ENCODE measurements at places on chromosomes 4 and X.
A peak's percentile ranks its signal among the peaks of the same experiment; 100 is the strongest.

DNA sequence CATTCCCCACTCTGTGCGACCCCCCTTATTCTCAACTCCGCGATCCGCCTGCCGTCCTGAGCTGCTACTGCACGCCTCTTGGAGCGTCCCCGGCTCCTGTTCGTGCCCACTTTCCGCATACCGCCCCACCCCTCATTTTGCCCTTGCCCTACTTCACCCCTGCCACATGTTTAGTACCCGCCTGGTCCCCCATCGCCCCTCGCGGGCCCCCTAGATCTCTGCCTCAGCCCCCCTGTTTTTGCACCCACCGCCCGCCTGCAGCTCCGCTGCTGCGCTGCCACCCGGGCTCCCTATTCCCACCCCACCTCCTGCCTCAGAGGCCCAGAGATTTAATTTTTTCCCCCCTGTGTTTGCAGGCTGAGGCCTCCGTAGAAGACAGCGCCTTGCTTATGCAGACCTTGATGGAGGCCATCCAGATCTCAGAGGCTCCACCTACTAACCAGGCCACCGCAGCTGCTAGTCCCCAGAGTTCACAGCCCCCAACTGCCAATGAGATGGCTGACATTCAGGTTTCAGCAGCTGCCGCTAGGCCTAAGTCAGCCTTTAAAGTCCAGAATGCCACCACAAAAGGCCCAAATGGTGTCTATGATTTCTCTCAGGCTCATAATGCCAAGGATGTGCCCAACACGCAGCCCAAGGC, 1.4 kb downstream of the MAGED1 start:
- peaks cover 27% of the 10 kb centered on the region for H3K4me1 ChIP-seq
- H3K4me3 ChIP-seq = peak overlapping the region; percentile 71

GRCh38 chrX:40359593-40359992, 221.2 kb upstream of the ATP6AP2 start:
- H3K4me3 ChIP-seq = no peak overlapping the region
- H3K27ac ChIP-seq = no peak overlapping the region
- H3K4me1 ChIP-seq = no peaks in the 10 kb centered on the region
- no peak for DNase-seq

GRCh38 chr4:155173371-155173770, 35.1 kb upstream of the NPY2R start:
- H3K27me3 ChIP-seq = no peaks in the 10 kb centered on the region
- H3K27ac ChIP-seq = no peak overlapping the region
- no peaks in the 10 kb centered on the region for H3K4me1 ChIP-seq
- no peaks in the 10 kb centered on the region for H3K36me3 ChIP-seq

- no peaks in the 10 kb centered on the region for H3K27me3 ChIP-seq
- no peaks in the 10 kb centered on the region for H3K36me3 ChIP-seq
- no peaks in the 10 kb centered on the region for H3K4me1 ChIP-seq
- no peak overlapping the region for H3K4me3 ChIP-seq
- H3K27ac ChIP-seq = no peak overlapping the region
- no peak for DNase-seq
These were observed 20.5 kb downstream of the AMTN start for GRCh38 chr4:70538869-70539268.

DNA sequence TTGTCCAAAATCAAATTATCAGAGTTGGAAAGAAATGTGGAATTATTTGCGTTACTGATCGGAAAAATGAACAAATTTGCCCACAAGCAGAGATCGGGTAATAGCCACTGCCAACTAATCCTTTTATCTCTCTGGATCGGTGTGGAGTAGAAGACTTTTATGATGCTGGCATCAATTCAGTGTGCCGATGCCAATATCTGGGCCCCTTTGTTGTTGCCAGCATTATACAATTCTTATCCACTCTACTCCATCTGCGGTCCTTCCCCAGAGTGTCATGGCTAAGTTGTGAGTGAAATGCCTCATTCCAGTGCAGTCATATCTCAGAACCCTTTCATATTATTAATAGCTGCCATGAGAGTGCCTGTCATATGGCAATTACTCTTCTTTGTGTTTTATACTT, 660.2 kb downstream of the ADGRL3 start:
- H3K4me3 ChIP-seq = no peak overlapping the region
- H3K27ac ChIP-seq = no peak overlapping the region
- DNase-seq = peak; percentile 60
- no peaks in the 10 kb centered on the region for H3K27me3 ChIP-seq
- no peaks in the 10 kb centered on the region for H3K4me1 ChIP-seq

- DNase-seq = no peak
- H3K4me1 ChIP-seq = peaks cover 10% of the 10 kb centered on the region
- peak overlapping the region; percentile 87 for H3K27ac ChIP-seq
- H3K36me3 ChIP-seq = no peaks in the 10 kb centered on the region
- no peaks in the 10 kb centered on the region for H3K27me3 ChIP-seq
These were observed 1.9 kb downstream of the ADGRA3 start for GRCh38 chr4:22514001-22514400.

GRCh38 chr4:125739760-125740159, 425.0 kb downstream of the FAT4 start:
- H3K36me3 ChIP-seq = no peaks in the 10 kb centered on the region
- H3K27me3 ChIP-seq = no peaks in the 10 kb centered on the region
- peaks cover 2% of the 10 kb centered on the region for H3K4me1 ChIP-seq
- DNase-seq = peak; percentile 42
- H3K27ac ChIP-seq = peak overlapping the region; percentile 3

GRCh38 chr4:152970102-152970820, 34.1 kb downstream of the FHDC1 start:
- H3K4me3 ChIP-seq = no peak overlapping the region
- no peaks in the 10 kb centered on the region for H3K27me3 ChIP-seq
- peaks cover 25% of the 10 kb centered on the region for H3K4me1 ChIP-seq
- peak; percentile 62 for DNase-seq

DNA sequence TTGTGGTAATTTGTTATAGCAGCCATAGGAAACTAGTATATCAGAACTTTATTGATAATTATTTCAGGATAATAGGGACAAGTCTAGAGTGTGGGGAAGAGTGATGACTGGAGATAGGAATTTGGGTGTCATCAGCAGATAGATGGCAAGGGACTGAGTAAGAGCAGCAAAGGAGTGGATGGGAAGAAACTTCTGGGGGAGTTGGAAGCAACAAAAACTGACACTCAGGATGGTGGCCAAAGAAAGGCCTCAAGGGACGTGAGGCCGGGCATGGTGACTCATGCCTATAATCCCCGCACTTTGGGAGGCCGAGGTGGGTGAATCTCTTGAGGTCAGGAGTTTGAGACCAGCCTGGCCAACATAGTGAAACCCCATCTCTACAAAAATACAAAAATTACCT, 9.1 kb upstream of the SLC25A5 start:
- H3K27ac ChIP-seq = no peak overlapping the region
- no peaks in the 10 kb centered on the region for H3K27me3 ChIP-seq
- no peaks in the 10 kb centered on the region for H3K4me1 ChIP-seq

DNA sequence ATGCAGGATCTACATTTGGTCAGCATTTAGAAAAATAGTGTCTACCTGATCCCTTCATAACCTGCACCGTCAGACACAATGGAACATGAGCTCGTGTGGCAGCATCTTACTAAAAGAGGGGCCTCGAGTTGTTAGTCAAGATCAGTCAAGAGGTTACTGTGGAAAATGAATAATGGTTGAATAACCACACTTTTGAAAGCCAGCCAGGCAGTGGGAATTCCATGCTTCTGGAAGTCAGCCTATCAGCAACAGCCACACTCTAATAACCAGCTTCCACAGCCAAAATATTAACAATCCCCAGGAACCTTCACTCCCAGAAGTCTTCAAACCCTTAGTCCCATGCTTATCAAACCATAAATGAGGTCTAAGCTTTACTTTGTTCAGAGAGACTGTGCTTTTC, 234.3 kb downstream of the HS3ST1 start:
- no peak for DNase-seq
- no peaks in the 10 kb centered on the region for H3K36me3 ChIP-seq
- H3K27ac ChIP-seq = no peak overlapping the region
- no peak overlapping the region for H3K4me3 ChIP-seq
- peaks cover 2% of the 10 kb centered on the region for H3K4me1 ChIP-seq

GRCh38 chr4:98383431-98384106, 122.4 kb downstream of the RAP1GDS1 start:
- no peak overlapping the region for H3K27ac ChIP-seq
- no peak for DNase-seq
- no peak overlapping the region for H3K4me3 ChIP-seq
- no peaks in the 10 kb centered on the region for H3K27me3 ChIP-seq
- H3K36me3 ChIP-seq = no peaks in the 10 kb centered on the region
- H3K4me1 ChIP-seq = no peaks in the 10 kb centered on the region

- DNase-seq = no peak
- no peak overlapping the region for H3K27ac ChIP-seq
- peaks cover 69% of the 10 kb centered on the region for H3K27me3 ChIP-seq
- H3K36me3 ChIP-seq = no peaks in the 10 kb centered on the region
- H3K4me3 ChIP-seq = no peak overlapping the region
These were observed 282.1 kb downstream of the BCOR start for GRCh38 chrX:39815631-39816030.

DNA sequence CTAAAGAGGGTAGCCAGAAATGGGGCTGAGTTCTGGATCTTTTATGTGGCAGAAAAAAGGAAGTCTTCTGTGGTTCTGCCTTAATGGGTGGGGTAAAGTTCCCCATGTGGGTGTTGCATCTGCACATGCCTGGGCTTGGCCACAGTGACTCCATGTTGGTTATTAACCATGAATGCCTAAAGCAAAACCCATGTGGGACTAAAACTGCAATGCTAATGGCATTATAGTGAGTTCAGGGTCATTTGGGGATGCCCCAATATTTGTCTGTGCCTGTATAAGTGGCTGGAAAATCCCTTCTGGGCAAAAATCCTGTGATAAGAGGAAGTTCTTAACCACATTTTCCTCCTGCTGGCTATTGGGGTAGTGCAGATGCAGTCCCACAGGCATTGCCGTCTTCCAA, 857.4 kb downstream of the FAT4 start:
- H3K36me3 ChIP-seq = no peaks in the 10 kb centered on the region
- no peaks in the 10 kb centered on the region for H3K27me3 ChIP-seq
- no peaks in the 10 kb centered on the region for H3K4me1 ChIP-seq
- no peak for DNase-seq
- H3K27ac ChIP-seq = no peak overlapping the region

- H3K27me3 ChIP-seq = no peaks in the 10 kb centered on the region
- H3K36me3 ChIP-seq = peaks cover 52% of the 10 kb centered on the region
- peak overlapping the region; percentile 61 for H3K27ac ChIP-seq
- peak; percentile 69 for DNase-seq
- H3K4me1 ChIP-seq = peaks cover 15% of the 10 kb centered on the region
These were observed 53.0 kb downstream of the SEPTIN11 start for GRCh38 chr4:77002321-77003107.

- H3K27ac ChIP-seq = no peak overlapping the region
- peaks cover 4% of the 10 kb centered on the region for H3K4me1 ChIP-seq
- DNase-seq = no peak
- H3K27me3 ChIP-seq = peaks cover 3% of the 10 kb centered on the region
- no peak overlapping the region for H3K4me3 ChIP-seq
These were observed 48.6 kb downstream of the PDGFRA start for GRCh38 chr4:54277691-54278090.
